ENCODE measurements at places on chromosomes 1 and 21. TPM values are rescaled to one million over a fixed set of nuclear protein-coding genes. Genes with fewer than 3 reads are reported as not detected.
A peak's percentile ranks its signal among the peaks of the same experiment; 100 is the strongest.

- no peak overlapping the region for H3K27ac ChIP-seq
- peaks cover 5% of the 10 kb centered on the region for H3K4me1 ChIP-seq
- no peak overlapping the region for H3K4me3 ChIP-seq
- H3K36me3 ChIP-seq = no peaks in the 10 kb centered on the region
Measured at GRCh38 chr1:75671708-75672107, 52.8 kb upstream of the ACADM start.

DNA sequence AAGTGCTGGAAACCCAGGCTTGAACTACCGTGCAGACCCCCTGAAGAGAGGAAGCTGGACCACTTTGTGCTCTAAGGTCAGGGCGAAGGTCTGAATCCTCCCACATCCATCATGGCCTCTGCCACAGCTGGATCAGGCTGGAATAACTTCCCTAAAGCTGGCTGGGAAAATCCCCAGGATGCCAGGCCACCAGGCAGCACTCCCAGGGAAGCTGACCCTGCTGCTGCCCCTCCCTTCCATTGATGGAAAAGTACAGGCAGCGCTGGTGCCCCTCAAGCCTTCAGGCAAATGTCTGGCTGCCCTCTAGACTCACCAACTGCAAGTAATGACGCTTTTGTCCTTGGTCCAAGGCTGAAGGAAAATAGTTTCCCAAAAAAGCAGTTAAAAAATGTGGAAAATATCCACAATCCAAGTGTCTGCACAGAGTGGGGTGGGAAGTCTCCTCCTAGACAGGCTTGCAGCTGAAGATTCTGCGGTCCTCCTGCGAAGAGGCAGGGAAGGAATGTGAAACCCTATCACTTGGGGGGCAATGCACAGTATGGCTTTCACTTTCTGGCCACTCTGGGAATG, 39.9 kb upstream of the TSPAN2 start:
- H3K27ac ChIP-seq = no peak overlapping the region
- H3K4me3 ChIP-seq = no peak overlapping the region
- no peak for DNase-seq
- H3K36me3 ChIP-seq = no peaks in the 10 kb centered on the region
- H3K4me1 ChIP-seq = peaks cover 2% of the 10 kb centered on the region
- H3K27me3 ChIP-seq = no peaks in the 10 kb centered on the region

DNA sequence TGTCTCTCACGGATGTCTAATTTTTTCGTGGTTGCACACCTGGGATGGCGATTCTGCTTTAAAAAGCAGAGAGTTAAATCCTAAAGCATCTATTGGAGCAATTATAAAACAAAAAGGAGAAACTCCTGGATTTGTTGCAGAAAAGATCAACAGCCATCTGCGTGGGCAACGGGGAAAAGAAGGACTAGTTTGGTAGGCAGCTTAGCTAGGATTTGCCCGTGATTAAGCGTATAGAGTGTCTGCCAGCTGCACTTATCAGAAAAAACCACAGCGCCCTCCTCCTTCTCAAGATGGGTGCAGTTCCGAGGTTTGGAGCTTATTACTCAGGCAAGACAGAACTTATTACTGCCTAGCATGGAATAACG, 526 bp upstream of the SLC25A24 start:
- H3K4me3 ChIP-seq = peak overlapping the region; percentile 94
- H3K36me3 ChIP-seq = peaks cover 10% of the 10 kb centered on the region
- H3K27ac ChIP-seq = peak overlapping the region; percentile 66
- peaks cover 10% of the 10 kb centered on the region for H3K4me1 ChIP-seq

DNA sequence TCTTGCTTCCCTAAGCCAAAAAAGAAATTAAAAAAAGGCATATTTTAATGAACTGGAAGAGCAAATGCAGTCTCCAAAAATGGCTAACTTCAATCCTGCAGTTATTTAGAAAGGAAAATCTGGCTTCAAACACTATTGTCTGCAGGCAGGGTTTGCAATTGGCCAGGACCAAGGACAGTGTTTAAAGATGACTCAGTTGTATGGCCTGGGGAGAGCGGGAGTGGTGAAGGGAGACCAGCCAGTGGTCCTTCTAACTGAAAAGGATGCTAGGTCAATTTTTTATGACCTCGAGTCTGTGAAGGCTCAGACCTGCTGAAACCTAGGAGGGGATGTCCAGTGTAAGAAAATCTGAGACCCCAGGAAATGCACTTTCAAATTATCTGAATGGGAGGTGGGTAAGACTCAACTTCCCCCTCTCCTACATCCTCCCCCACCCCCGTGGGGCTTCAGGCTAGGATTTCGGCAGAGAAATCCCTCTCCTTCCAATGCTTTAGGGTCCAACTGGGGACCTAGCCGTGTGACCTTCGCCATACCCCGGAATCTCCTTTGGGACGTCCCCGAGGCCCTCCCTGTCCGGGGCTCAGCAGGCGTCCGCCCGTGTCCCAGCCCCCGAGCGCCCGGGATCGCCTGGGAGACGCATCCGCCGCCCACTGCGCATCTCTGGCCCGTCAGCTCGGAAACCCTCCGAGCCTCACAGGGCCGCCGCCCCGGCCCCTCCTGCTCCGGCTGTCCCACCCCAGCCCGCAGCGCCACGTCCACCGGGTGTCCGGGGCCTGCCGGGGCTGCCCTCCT, 602 bp upstream of the RIMKLA start:
- H3K27me3 ChIP-seq = peaks cover 39% of the 10 kb centered on the region
- H3K4me3 ChIP-seq = no peak overlapping the region
- H3K27ac ChIP-seq = no peak overlapping the region

GRCh38 chr1:165144757-165145397, 211.6 kb downstream of the LMX1A start:
- H3K27me3 ChIP-seq = no peaks in the 10 kb centered on the region
- no peak for DNase-seq
- H3K27ac ChIP-seq = no peak overlapping the region
- H3K4me3 ChIP-seq = no peak overlapping the region
- H3K4me1 ChIP-seq = no peaks in the 10 kb centered on the region

GRCh38 chr1:217135569-217135915, 412.3 kb upstream of the ESRRG start:
- no peaks in the 10 kb centered on the region for H3K36me3 ChIP-seq
- no peaks in the 10 kb centered on the region for H3K4me1 ChIP-seq
- peak overlapping the region; percentile 53 for H3K4me3 ChIP-seq
- H3K27me3 ChIP-seq = peaks cover 43% of the 10 kb centered on the region
- peak; percentile 79 for DNase-seq
- H3K27ac ChIP-seq = no peak overlapping the region

- no peaks in the 10 kb centered on the region for H3K36me3 ChIP-seq
- peak; percentile 19 for DNase-seq
- H3K4me1 ChIP-seq = no peaks in the 10 kb centered on the region
Measured at GRCh38 chr1:204714861-204715511, 29.4 kb upstream of the LRRN2 start.

DNA sequence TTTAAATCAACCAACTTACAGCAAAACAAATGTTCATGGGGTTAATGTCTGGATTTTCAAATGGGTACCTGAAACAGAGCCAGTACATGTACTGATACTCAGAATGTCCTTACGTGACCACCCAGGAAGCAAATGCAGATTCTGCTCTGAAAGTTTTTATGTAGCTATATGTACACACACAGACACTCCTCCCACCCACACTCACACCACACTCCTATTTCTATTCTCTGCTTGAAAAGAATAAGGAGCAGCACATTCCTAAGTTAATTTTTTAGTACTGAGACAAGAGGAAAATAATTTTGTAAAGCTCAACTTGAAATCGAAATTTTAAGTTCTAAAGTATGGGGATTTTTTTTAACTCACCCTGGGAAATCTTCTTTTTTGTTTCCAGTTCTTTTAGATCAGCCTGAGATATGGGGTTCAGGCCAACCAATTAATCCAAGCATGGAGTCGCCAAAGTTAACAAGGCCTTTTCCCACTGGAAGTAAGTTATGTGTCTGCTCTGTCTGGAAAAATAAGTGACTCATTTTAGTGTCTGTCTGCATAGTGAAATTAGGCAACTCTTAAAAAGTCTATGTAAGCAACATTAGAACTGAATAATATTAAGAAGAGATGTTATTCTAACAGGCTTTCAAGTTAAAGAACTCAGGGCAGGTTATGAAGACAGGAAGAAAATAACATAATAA, 75.5 kb upstream of the DYNLT5 start:
- peak overlapping the region; percentile 84 for H3K27ac ChIP-seq
- DNase-seq = peak; percentile 84
- no peak overlapping the region for H3K4me3 ChIP-seq
- H3K36me3 ChIP-seq = no peaks in the 10 kb centered on the region
- H3K27me3 ChIP-seq = no peaks in the 10 kb centered on the region

DNA sequence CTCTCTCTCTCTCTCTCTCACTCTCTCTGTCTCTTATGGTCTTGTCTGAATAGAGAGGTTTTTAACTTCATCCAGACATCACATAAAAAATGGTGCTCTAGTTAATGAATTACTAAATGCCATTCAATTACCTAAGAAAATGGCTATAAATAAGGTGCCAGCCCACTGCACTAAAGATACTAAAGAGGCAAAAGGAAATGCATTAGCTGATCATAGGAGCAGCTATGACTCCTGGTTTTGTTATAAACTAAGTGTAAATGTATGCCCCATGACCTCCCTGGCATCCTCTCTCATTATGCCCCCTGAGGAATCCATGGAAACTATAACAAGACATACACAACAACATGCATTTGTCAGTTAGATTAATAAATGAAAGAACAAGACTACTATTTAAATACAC, 57.5 kb upstream of the PDC start:
- no peak overlapping the region for H3K27ac ChIP-seq
- no peaks in the 10 kb centered on the region for H3K4me1 ChIP-seq
- no peak for DNase-seq

GRCh38 chr1:23449958-23450357, 25.4 kb upstream of the TCEA3 start:
- no peak for DNase-seq
- peaks cover 19% of the 10 kb centered on the region for H3K4me1 ChIP-seq
- no peaks in the 10 kb centered on the region for H3K27me3 ChIP-seq
- H3K36me3 ChIP-seq = peaks cover 11% of the 10 kb centered on the region
- no peak overlapping the region for H3K27ac ChIP-seq

DNA sequence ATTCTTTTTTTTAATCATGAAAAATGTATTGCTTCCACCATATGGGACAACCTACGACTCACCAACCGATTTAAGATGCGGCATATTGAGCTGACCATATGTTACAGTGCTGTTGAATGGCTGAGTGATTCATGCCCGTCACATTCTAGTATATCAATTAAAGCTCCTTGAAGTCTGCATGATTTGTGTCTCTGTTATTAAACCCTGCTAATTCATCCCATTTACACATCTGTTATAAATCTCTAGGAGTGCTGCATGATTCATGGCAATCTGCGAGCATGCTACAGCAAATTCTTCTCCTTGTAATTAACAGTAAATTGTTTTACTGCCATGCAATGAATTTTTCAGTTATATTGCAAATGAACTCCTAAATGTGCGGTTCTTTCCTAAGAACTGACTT, 239.8 kb downstream of the USH2A start:
- DNase-seq = no peak
- H3K4me1 ChIP-seq = no peaks in the 10 kb centered on the region
- H3K36me3 ChIP-seq = no peaks in the 10 kb centered on the region

GRCh38 chr1:208223136-208223535, 21.0 kb downstream of the PLXNA2 start:
- no peaks in the 10 kb centered on the region for H3K27me3 ChIP-seq
- no peak overlapping the region for H3K27ac ChIP-seq
- peak; percentile 83 for DNase-seq
- H3K36me3 ChIP-seq = no peaks in the 10 kb centered on the region
- peaks cover 50% of the 10 kb centered on the region for H3K4me1 ChIP-seq
- no peak overlapping the region for H3K4me3 ChIP-seq

DNA sequence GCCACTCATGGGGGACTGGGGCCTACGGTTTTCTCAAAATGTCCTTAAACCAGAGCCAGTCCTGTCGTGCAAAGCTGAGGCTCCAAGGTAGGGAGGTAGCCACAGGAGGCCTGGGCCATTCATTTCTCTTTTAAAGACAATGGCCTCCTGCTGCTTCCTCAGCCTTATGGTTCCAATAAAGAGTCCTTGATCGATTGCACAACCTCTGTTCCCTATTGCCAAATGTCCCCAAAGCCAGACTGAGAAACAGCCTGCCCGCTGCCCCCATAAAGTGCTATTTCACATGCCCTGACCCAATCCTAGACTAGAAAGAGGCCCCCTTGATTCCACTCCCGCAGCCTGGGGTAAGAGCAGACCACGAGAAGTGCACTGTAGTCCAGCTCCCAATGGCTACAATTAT, 166.7 kb downstream of the CLIC6 start:
- H3K27ac ChIP-seq = peak overlapping the region; percentile 88

- no peak overlapping the region for H3K27ac ChIP-seq
- H3K27me3 ChIP-seq = peaks cover 23% of the 10 kb centered on the region
- H3K36me3 ChIP-seq = no peaks in the 10 kb centered on the region
- no peak overlapping the region for H3K4me3 ChIP-seq
- peaks cover 12% of the 10 kb centered on the region for H3K4me1 ChIP-seq
- peak; percentile 61 for DNase-seq
Measured at GRCh38 chr1:205495237-205495823, 9.1 kb upstream of the CDK18 start.

GRCh38 chr21:36834192-36834591, 132.3 kb downstream of the HLCS start:
- no peaks in the 10 kb centered on the region for H3K27me3 ChIP-seq
- no peaks in the 10 kb centered on the region for H3K36me3 ChIP-seq

DNA sequence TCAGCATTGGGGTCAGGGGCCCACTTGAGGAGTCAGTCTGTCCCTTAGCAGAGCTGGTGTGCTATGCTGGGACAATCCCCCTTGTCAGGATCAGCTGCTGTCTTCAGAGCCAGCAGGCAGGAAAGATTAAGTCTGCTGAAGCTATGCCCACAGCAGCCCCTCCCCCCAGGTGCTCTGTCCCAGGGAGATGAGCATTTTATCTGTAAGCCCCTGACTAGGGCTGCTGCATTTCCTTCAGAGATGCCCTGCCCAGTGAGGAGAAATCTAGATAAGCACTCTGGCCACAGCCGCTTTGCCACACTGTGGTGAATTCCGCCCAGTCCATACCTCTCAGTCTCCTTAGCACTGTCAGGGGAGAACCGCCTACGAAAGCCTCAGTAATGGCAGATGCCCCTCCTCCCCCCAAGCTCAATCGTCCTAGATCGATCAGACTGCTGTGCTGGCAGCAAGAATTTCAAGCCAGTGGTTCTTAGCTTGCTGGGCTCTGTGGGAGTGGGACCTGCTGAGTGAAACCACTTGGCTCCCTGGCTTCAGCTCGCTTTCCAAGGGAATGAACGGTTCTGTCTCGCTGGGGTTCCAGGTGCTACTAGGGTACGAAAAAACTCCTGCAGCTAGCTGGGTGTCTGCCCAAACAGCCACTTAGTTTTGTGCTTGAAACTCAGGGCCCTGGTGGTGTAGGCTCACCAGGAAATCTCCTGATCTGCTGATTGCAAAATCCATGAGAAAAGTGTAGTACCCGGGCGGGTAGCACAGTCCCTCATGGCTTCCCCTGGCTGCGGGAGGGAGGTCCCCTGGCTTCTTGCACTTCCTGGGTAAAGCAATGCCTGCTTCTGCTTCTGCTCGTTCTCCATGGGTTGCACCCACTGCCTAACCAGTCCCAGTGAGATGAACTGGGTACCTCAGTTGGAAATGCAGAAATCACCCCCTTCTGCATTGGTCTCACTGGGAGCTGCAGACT, 25.1 kb upstream of the TP53BP2 start:
- no peaks in the 10 kb centered on the region for H3K36me3 ChIP-seq
- peaks cover 22% of the 10 kb centered on the region for H3K27me3 ChIP-seq
- DNase-seq = no peak
- no peaks in the 10 kb centered on the region for H3K4me1 ChIP-seq
- no peak overlapping the region for H3K27ac ChIP-seq

The HMGCL gene
- 39.8 TPM for total RNA-seq

The CRB1 gene
- not detected for total RNA-seq

The GNAT2 gene
- total RNA-seq = 0.29 TPM

The PLA2G2C gene
- total RNA-seq = not detected

The NBPF12 gene
- 9.8 TPM for total RNA-seq

The MACO1 gene
- total RNA-seq = 35.5 TPM

The RAB3B gene
- 14.5 TPM for total RNA-seq

The A3GALT2 gene
- under 0.01 TPM for total RNA-seq

The FAM163A gene
- not detected for total RNA-seq

All from osteoblast (primary cell).